ENCODE measurements at places on chromosomes 6 and 20.

DNA sequence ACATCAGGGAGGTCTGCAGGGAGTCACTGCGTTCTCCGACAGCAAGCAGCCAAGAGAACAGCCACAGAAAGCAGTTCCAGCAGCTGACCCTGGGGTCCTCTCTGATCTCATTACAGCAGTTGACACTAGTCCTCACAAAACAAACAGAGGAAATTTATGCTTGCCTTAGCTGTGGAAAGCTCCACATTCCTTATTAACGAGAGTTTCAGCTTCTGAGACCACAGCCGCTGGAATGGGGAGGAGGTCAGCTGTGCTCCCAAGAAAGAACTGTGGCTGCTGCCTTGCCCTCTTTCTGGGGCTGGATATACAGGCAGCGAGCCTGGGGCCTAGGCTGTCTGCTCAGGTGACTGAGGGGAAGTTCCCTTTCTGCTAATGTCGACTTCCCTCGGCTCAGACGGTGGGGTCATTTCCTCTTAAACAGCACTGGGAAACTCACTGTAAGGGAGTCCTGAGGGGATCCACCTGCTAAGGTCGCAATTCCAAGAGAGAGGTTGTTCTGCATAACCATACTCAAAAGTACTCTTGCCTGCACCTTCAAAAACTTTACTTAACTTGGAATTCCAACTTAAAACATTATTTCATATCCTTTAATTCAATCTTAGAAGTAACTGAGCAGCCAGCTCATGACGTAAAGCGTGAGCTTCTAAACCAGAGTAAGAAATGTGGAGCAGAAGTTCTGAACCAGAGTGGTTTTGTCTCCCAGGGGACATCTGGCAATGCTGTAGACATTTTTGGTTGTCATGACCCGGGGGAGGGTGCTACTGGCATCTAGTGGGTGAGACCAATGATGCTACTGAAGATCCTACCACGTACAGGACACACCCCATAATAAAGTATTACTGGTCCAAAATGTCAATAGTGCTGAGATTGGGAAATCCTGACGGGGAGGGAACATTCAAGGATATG lies 80.3 kb downstream of the BACH2 start:
- peak; percentile 70 for DNase-seq

DNA sequence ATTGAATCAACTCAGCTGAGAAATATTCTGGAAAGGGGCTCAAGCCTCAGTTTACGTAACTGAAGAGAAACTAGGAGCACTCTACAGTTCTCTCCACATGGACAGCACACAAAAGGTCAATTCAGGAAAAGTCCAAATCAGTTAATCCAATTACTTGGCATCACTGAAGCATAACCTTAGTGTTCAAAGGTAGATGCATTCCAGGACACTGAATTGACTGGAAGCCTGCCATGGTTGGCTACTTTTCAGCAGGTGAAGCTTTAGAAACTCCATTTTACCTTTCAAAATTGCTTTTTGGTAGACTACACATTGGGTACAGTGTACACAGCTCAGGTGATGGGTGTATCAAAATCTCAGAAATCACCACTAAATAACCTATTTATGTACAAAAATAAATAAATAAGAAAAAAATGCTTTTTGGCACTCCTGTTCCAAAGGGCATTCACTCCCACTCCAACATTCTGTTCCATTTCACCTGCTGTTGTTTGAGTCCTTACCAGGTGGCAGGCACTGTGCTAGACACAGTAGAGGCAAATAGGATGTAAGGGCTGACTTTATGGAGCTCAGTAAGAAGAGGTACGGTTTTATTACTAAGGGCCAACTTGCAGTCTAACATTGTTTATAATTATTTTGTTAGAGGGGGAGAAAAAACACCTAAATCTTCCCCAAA lies 153.4 kb downstream of the FAXC start:
- DNase-seq = no peak

GRCh38 chr20:19692685-19693119 lies 65.4 kb upstream of the RIN2 start:
- no peak for DNase-seq

DNA sequence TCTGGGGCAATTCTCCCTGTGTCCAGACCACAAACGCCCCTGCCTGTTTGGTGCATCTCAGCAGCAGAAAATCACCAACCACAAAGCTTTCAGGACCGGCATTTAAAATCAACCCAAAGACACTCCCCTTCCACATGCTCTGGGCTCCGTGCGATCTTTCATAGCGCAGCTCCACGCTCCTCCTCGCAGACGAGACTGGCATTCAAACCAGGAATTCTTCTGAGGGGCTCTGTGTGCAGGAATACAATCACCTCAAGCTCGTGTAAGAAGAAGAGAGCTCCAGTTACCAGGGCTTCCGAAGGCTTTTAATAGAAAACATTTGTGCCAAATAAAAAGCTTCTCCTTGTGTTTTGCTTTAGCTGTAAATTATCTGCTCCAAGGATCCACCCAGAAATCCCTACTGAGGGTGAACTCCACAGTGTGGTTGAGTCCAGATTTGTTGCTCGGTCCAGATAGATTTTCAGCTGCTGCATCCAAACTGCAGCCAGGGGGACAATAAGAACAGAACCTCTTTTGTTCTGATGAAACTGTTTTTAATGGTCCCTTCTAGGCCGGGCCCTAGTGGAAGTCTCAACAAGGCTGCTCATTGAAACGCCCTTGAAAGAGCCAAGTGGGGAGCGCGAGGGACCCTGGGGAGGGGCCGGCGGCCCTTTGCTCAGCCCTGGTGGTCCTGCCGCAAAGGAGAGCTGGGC lies 16.4 kb upstream of the BMP7 start:
- DNase-seq = peak; percentile 69

DNA sequence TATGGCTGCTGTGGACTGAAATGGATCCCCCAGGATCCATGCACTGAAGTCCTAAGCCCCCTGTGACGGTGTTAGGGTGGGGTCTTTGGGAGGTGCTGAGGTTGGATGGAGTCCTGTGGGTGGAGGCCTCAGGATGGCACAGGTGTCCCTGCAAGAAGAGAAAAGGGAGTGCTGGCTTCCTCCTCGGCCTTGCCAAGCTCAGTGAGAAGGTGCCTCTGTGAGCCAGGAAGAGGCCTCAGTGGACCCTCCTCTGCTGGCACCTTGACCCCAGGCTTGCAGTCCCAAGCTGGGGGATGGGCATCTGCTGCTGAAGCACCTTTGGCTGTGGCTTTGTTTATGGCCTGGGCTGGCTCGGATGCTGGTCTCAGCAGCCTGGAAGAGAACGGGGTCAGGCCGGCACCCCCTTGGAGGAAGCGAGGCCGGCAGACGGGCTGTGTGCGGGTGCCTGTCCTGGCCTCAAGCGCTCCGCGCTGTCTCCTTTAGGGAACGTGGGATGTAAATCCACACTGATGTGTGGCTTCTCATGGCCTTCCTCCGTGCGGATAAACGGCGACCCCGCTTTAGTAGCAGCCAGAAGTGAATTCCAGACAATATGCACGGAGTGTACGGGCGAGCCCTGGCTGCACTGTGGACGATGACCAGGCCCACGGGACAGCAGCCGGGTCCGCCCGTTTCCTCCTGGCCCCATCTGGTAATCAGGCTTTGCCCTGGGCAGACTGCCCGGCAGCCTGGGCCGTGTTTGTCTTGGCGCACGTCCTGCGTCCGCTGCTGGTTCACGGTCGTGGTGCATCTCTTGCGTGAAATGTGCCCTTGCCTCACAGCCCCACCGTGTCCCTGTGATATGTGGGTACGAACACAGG lies 182.6 kb downstream of the ERMARD start:
- no peak for DNase-seq

- no peak for DNase-seq
Observed at GRCh38 chr6:166687070-166687878, 60.2 kb upstream of the RPS6KA2 start.

- DNase-seq = no peak
Observed at GRCh38 chr20:6714279-6714711, 53.2 kb upstream of the BMP2 start.

- no peak for DNase-seq
Observed at GRCh38 chr6:152277826-152278329, 359.3 kb downstream of the SYNE1 start.

DNA sequence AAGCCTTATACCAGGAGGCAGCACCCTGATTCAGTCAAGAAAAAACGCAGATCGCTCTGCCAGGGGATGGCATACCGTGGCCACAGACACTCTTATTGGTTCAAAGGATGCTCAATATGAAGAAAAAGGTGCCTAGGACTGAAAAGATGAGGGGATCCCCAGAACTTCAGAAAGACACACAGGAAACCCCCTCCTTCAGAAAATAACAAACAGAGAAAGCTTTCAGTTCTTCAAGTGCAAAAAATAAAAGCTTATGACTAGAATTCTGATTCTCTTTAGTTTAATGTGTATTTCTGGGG lies 17.7 kb upstream of the MYB start:
- DNase-seq = no peak

DNA sequence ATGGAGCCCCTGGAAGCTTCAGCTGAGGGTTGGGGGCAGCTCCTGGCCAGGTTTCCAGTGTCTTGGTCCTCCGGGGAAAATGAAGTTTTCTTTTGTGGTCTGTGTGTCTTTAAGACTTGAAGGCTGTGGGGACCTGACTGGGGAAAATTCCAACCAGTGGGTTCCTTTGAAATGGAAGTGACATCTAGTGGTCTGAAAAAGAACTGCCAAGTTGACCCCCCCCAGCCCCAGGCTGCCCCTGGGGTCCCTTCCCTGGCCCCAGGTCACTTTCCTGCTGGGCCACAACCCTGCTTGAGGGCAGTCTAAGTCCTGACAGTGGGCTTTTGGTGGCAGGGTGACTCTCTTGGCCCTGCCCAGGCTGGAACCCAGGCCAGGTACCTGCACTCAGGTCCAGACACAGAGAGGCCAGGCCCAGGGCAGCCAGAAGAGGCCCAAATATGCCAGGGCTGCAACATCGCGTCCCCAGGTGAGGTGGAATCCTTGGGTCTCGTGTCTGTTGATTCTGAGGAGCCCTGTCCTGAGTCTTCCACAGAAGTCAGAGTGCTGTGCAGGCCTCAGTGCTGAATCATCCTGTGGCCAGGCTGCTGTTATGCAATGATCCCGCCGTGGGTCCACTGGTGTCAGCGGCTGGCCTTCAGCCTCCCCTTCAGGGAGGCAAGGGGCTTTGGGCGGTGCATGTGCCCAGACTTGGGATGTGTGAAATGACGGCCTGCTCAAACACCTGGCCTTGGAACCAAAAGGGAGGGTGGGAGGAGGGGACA lies 68.4 kb downstream of the VEGFA start:
- DNase-seq = peak; percentile 23

DNA sequence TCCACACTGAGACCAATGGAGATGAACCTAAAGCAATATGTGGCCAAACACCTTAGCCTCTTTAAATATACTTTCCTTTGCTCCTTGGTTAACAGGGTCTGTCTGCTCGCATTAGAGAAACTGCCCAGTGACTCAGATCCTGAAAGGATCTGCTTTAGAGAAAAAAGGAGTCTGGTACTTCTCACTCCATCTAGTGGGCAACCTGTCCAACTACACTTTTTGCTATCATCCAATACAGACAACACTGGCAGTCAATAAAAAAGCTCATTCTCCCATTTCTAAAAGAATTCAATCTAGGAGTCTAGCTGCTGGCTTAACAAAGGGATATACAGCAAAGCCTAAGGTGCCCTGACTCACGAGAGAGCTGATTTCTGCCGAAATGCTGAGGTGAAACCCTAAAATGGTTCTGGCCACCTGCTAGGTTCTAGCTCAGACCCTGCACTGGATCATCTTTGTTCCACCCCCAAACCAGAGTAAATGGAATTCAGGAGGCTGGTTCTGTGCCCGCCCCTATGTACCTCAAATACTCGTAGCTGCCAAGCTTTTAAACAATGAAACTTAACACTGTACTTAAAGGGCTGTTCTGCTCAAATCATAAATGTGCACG lies 11.5 kb downstream of the GNL1 start:
- peak; percentile 32 for DNase-seq

DNA sequence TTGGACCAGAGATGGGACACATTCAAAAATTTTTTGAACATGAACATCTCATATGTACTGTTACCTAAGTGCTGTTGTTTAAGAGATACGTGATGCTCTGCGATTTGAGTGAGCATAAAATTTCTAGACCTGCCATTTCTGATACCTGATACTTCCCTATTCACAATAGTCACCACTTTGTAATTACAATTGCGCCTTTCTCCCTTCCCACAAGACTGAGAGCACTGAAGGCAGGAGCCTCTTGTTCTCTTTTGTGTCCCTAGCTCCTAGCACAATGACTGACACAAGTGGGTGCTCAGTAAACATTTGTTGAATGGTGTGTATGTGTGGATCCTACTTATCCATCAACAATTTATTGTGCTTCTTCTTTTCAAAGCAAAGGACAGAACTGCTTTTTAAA lies 92.8 kb upstream of the TMEM30A start:
- DNase-seq = no peak

DNA sequence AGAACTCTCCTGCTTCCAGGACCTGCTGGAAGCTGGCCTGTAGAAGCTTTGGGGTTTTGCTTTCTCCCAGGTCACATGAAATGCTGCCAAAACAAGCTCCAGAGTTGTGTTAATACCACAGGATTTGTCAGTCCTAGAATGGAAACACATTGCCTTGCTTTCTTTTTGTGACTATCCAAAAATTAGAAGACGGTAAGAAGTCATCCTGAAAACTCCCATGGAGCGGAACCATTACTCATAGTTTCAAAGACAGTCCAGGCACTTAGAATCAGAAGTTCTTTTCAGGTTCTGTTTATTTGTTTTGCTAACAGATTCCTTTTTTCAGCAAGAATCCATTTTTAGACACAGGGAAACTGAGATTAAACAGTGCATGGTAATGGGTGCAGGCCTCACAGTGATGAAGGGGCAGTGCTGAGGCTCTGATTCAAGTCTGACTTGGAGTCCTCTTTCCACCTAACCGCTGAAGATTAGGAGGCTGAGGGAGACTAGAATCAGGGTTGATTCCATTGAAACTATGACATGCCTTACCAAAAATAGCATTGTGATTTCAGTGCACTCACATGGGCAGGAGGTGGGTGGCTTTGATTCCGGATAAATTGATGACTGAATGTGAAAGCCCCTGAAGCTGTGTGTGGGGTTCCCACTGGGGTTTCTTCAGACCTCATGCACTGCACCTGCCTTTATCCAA lies 72.2 kb upstream of the NAA20 start:
- DNase-seq = no peak

DNA sequence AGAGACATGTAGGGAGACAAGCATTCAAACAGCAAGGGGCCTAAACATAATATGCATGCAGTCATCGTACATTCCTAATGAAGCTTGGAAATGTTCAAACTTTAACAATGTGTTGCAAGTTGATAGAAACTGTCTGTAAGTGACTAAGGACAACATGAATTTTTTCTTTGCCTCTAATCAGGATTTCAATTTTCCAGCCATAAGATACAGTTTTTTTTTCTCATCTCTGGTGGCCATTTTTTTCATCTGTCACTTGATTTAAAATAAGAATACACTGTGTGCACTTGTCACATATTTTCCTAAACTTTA lies 22.2 kb upstream of the MTRF1L start:
- DNase-seq = no peak

GRCh38 chr20:31562241-31562640 lies 42.8 kb upstream of the ID1 start:
- DNase-seq = no peak

DNA sequence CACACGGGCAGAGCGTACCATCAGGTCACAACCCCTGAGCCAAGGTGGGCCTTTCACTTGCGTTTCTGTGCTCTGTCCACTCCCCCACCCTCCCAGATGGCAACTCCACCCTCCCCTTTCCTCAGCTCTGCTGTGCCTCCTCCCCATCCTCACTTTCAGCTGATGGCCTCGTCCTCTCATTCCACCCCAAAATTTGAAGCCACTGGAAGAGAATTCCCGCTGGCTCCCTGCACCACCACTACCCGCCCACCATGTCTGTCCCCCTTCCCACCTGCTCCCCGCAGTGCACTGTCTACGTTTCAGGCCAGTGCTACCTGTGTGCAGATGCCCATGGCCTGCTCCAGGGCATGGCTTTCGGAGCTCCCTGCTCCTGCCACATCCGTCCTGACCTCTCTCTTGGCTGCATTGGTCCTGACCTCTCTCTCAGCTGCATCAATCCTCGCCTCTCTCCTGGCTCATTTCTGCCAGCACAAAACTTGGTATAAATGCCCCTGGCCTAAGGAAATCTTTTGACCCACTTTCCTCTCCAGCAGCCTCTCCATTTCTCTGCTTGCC lies 24.0 kb downstream of the SYNJ2 start:
- no peak for DNase-seq
